Hematopoietic multipotent progenitor cell (in vitro differentiated cells): ENCODE measurements at places on chromosomes 3 and 15. TPM values are rescaled to one million over a fixed set of nuclear protein-coding genes. Genes with fewer than 3 reads are reported as not detected.

DNA sequence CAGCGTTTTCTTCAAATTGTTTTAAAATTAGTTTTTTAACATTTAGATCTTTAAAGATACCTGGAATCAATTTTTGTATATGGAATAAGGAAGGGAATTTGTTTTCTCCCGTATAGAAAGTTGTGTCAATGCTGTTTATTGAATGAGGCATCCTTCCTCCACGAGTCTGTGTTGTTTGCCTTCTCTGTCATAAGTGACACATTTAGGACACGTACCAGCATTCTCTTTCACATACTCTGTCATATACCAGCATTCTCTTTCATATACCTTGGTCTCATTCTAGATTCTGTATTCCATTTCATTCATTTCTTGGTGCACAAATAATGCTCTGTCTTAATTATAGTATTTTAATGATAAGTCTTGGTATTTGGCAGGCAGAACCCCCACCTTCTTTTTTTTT, 10.3 kb downstream of the ATP11B start:
- no peak for DNase-seq

GRCh38 chr3:77204788-77205187, 164.9 kb downstream of the ROBO2 start:
- DNase-seq, result no peak

The SLC12A6 gene
- 123 TPM for total RNA-seq

The LEKR1 gene
- 1.1 TPM for total RNA-seq
